ENCODE measurements at places on chromosomes 12 and 14.

DNA sequence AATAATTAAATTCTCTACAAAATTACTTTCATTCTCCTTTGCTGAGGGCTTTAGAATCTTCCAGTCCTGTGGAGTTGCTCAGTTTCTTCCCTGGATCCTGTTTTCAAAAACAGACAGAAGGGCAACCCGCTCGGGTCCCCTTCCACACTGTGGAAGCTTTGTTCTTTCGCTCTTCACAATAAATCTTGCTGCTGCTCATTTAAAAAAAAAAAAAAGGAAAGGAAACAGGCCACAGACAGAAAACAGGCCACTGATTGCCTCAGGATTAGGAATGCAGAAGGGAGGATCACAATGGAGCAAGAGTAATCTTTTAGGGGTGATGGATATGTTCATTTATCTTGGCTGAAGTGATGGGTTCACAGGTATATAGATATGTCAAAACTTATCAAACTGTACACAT lies 29.5 kb upstream of the HIGD1C start:
- DNase-seq: no peak

DNA sequence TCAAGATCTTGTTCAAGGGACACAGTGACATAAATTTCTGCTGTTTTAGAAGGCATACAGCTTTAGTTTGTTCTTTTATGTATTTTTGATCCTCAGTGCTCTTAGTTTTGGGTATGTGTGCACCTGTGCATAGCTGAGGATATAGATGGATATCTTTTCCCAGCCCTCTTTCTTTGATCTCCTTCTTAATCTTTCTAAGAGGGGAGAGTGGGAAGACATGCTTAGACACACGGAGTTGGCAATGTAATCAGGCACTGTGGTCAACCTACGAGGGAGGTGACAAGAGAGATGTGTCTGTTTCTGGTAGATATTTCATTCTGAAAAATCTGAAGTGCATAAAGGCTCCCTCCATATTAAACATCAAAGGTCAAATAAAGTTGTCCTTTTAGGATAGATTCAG lies 340.6 kb downstream of the TMEM132D start:
- no peak for DNase-seq

- DNase-seq: no peak
Measured at GRCh38 chr12:80720516-80720915, 3.8 kb downstream of the MYF5 start.

- DNase-seq: no peak
Measured at GRCh38 chr12:1465990-1466389, 128.4 kb downstream of the FBXL14 start.

DNA sequence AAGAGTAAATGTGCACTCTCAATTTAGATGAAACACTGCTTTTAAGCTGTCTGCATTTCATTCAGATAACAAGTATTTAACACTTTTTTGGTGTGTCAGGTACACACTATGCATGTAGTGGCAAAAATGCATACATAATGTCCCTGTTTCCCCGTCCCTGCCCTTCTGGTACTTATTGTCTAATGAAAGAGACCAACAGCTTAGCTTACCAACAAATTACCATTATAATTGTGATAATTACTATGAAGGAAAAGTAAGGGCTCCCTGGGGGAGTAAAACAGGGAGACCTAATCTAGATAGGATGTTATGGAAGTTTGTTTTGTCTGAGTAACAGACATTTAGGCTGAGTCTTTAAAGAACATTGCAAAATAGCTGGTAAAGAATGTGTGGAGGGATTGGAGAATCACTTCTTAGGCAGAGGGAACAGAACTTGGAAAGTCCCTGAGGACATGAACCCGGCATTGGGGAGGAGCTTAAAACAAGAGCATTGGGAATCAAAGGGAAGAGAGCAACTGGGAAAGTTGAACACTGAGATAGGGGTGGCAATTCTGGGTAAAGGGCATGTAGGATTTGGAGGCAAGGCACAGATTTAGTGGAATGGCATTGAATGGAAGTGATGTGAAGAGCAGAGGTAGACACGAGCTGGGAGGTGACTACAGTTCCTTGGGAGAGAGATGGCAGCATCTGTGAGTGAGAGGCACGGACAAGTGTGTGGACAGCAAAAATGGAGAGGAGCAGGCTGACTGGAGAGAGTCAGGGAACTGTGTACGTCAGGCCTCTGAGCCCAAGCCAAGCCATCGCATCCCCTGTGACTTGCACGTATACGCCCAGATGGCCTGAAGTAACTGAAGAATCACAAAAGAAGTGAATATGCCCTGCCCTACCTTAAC lies 181.6 kb downstream of the GRIP1 start:
- DNase-seq: no peak

DNA sequence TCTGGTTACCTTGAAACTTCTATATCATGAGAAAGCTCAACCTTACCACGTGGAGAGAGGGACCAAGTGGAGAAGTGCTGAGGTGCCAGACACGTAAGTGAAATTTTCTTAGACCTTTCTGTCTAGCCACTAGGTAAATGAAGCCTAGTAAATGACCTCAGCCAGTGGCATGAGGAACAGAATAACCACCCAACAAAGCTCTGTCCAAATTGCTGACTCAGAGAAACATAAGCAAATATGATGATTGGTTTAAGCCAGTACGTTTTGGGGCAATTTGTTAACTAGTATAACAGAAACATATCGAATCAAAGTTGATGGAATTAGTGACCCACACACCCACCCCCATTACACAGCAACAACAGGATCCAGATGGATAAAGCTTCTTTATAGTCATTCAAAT lies 75.2 kb upstream of the MAX start:
- no peak for DNase-seq

DNA sequence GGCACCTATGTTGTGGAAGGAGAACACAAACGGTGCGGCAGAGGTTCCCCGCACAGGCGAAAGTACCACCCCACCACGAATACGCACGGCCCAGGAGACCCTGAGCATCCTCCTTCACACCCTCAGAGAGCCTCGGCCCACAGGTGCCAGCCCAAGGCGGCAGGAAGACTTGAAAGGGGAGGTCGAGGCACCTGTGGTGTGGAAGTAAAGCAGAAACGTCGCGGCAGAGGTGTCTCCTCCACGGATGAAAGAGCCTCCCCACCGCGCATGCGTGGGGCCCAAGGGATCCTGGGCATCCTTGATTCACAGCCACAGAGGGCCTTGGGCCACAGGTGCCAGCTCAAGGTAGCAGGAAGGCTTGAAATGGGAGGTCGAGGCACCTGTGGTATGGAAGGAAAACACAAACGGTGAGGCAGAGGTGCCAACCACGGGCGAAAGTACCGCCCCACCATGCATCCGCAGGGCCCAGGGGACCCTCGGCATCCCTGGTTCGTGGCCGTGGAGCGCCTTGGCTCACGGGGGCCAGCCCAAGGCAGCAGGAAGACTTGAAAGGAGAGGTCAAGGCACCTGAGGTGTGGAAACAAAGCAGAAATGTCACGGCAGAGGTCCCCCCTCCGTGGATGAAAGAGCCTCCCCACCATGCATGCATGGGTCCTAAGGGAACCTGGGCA lies 380.1 kb downstream of the ALG10 start:
- no peak for DNase-seq

DNA sequence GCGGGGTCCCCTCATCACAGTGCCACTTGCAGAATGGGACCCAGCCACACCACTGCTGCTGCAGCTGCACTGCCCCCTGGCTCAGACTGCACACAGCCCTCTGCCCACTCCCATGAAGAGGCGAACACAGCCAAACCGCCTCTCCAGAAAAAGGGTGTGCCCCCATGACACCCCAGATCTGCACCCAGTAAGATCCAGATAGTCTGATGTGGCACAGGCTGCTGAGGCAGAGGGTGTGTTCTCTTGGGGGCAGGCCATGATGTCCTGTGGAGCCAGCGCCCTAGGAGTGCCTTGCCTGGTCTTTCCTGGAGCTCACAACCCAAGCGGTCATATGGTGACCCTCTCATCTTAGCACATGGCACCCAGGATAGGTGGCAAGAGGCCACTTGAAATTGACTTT lies 44.4 kb downstream of the SLC8B1 start:
- no peak for DNase-seq

DNA sequence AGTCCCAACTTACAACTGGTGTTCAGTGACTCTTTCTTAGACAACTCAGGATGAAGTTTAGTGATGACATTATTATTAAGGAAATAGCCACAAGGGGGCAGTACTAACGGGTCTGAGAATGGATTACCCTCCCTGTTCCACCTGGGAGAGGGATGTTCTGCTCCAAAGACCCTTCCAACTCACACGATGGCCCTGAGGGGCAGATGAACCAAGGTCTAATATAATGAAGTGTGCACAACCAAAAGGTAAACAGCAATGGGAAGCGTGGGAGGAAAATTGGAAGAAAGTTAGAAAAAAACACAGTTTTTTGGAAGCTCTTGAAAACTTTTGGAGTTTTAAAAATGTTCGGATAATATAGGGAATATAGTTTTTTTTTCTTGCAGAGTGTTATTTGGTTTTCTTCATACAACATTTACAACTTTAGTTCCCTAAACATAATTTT lies 24.0 kb downstream of the FGF6 start:
- DNase-seq: peak; percentile 17

GRCh38 chr14:91835197-91835919 lies 32.0 kb downstream of the TC2N start:
- no peak for DNase-seq

- DNase-seq: no peak
Measured at GRCh38 chr14:102278631-102278935, 26.4 kb downstream of the MOK start.

GRCh38 chr14:30058401-30058800 lies 130.8 kb upstream of the PRKD1 start:
- no peak for DNase-seq

DNA sequence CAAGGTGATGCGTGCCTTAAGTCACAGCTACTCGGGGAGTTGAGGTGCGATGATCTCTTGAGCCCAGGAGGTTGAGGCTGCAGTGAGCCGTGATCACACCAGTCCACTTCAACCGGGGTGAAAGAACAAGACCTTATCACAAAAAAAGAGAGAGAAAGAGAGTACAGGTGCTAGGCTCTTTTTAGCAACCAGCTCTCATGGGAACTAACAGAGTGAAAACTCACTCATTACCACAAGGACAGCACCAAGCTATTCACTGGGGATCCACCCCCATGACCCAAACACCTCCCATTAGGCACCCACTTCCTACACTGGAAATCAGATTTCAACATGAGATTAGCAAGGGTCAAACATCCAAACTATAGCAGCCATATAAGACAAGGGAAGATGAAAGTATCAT lies 164.2 kb downstream of the NDUFA12 start:
- no peak for DNase-seq

DNA sequence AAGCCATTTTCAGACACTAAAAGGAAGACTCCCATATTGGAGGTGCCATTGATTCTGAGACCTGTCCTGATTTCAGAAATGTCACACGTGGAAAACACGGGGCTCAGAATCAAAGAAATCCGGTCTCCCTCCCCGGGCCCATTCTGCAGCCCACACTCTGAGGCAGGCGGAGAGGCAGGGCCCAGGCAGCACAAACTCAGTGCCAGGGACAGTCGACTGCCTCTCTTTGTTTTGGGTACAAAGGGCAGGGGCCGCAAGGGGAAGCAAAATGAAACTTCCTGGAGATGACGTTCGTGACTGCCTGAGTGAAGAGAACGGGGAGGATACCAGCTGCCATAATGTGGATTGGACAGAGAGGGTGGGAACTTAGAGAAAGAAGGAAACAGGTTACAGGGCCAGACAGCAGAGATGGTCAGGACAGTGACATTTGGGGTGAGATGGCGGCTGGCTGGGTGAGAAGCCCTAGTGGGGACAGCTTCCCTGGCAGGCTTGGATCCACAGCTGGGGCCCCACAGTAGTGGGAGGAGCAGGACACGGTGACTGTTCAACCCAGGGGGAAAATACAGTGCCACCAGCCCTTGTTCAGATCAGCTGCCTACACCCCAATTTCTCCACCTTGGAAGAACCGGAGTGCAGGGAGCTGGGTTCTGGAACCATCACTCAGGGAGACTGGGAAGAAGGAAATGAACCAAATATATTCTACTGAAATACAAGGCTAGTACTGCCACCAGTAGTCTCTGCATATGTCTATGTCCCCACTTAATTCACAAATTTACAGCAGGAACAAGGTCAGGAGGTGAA lies 8.1 kb downstream of the GAPDH start:
- no peak for DNase-seq

DNA sequence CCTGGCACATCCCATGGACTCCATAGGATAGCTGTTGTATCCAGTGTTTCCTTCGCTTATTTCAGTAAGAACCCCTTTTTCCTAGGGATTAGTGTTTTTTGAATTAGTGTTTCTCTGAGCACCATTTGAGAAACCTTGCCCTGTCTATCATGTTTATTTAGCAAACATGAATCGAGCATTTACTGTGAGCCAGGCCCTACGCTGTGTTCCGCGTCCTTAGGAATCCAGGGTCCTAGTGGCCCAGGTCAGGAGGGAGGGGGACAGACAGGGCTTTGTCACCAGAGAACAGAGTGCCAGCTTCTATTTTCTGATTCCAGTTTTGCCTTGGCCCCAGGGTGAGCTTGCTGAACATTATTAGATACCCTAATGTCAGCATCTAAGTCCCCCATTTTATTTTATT lies 2.5 kb downstream of the TEAD4 start:
- DNase-seq: no peak

DNA sequence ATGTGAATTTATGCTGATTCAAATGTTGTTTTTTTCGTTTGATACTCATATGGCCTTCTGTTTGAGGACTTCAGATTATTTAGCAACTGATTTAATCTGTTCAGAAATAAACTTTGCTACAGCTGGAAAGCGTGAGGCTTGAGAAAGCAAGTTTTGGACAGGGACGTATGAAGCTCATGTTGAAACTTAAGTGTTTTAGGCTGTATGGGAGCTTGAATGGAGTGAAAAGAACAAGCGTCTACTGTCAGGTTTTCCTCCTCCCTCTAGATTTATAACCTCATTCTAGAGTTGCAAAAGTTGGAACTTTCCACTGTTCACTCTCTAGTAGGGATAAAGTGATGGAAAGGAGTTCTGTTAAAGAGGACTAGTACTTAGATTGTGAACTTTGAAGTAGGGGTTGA lies 1.0 kb downstream of the PRPF39 start:
- no peak for DNase-seq

DNA sequence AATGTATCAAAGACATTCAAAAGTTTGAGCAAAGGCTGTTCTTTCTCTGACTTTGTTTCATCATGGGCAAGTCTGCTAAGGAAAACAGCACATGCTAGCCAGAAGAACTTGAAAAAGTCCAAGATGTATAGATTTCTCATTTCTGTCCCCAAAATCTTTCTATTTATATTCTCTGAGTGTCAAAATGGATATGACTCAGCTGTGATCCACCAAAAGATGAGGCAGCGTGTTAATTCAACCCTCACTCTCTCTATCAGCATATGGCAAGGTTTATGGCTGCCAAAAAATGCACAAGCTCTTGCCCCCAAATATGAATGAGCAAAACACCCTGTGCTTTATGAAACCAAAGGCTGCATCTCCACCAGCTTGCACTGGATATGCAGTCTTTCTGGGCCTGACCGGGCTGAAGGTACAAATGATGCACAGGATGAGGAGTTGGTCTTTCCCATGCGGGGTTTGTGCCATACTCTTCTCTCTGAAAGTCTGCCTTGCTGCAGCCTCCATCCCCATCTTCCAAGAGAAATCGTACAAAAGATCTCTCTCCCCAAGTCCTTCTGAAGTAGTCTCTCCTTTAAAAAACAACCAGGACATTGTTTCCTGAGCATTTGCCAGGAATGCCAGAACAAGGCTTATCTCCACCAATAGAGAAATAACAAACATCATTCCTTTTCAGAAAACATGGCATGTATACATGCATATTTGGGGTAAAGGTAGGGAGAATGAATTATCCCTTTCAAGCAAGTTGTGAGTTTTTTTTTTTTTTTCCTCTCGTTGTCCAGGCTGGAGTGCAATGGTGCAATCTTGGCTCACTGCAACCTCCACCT lies 203.4 kb downstream of the TMX1 start:
- peak; percentile 11 for DNase-seq

- no peak for DNase-seq
Measured at GRCh38 chr14:21521501-21521900, 4.6 kb downstream of the SALL2 start.
